ENCODE measurements at places on chromosomes 16 and 17.

- no peak for DNase-seq
Measured at GRCh38 chr16:56334761-56335160, 90.6 kb downstream of the AMFR start.

DNA sequence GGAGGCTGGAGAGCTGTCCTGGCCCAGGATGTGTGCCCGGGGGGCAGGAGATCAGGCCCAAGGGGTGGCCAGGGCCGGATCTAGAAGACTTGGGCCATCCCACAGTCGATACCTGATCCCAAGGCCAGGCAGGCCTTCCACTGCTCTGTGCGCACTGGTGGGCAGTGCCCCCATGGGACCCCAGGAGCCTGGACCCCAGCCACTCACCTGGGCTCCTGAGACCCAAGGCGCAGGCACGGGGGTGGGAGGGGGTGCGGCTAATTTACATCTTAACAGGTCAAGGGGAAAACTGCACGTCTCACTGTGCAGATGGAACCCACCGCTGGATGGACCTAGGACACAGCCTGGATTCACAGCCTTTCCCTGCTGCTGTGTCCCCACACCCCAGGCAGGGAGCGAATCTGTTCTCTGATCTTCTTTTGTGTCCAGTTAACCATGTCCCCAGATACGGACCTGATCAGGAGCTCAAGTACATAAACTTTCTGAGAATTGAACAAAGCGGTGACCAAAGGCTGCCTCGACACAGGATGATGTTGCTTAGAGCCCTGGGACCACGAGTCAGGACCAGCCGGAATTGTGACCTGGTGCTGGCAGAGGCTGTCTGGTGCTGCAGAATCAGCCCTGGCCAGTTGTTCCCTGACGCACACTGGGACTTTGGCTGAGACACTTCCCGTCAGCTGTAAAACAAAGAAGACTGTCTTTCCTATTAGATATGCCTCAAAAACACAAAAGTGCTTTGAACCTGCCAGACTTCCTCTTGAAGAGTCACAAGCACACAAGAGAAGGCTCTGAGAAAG is 60.6 kb downstream of the TNFRSF13B start:
- no peak for DNase-seq

GRCh38 chr16:8632675-8633182 is 11.2 kb downstream of the METTL22 start:
- DNase-seq, result no peak

DNA sequence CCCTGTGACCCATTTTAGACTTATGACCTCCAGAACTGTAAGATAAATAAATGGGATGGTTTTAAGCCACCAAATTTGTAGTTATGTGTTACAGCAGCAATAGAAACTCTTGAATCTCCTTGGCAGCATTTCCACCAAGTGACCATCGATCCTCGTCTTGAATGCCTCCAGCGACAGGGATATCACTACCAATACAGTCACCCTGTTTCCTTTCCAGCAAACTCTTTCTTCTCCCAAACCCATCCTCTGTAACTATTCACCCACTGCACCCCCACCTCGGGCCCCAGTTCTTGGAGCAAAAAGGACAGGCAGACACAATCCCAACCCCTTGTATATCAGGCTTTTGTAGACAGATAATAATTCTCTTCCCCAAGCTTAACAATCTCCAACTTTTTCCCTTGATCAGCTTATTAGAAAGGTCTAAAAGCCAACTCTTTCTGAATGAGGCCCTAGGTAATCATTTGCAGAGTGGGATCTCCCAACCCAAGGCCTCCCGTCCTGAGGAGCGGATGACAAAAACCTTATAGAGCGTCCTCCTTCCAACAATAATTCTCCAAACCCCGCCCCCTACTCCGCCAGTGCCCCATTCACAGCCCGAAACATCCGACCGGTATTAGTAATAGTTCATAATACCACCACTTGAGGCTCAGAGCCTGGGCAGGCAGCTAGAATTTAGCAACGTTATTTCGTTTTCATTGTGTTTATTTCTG is 14.7 kb upstream of the PLLP start:
- DNase-seq, result no peak

- peak; percentile 94 for DNase-seq
Measured at GRCh38 chr16:30761928-30762902, at the start of the genes CFAP119 and RNF40. Gene CFAP119, minus strand, starts transcription at chr16:30762062. Its CDS starts 314 bp downstream, at chr16:30761748. Gene RNF40, plus strand, starts transcription at chr16:30762322. Its CDS starts 224 bp downstream, at chr16:30762546.

DNA sequence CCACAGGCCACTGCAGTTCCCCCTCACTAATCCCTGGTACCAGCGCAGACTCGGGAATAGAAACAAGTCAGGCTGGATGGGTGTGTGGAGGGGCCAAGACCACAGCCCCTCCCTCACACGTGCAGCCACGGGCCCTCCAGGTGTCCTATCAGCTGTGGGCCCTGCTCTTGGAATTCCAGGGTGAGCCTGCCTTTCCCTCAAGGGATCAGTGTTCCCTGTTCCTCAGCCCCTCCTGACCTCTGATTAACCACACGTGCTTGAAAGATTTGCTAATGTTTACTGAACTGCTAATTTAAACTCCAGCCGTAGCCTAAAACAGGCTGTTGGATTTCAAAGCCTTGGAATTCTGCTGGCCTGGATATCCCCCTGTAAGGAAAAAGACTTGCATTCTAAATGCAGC is 146.4 kb downstream of the SOCS1 start:
- DNase-seq, result no peak

GRCh38 chr17:33390479-33391176 is 97.5 kb upstream of the ASIC2 start:
- DNase-seq, result no peak

DNA sequence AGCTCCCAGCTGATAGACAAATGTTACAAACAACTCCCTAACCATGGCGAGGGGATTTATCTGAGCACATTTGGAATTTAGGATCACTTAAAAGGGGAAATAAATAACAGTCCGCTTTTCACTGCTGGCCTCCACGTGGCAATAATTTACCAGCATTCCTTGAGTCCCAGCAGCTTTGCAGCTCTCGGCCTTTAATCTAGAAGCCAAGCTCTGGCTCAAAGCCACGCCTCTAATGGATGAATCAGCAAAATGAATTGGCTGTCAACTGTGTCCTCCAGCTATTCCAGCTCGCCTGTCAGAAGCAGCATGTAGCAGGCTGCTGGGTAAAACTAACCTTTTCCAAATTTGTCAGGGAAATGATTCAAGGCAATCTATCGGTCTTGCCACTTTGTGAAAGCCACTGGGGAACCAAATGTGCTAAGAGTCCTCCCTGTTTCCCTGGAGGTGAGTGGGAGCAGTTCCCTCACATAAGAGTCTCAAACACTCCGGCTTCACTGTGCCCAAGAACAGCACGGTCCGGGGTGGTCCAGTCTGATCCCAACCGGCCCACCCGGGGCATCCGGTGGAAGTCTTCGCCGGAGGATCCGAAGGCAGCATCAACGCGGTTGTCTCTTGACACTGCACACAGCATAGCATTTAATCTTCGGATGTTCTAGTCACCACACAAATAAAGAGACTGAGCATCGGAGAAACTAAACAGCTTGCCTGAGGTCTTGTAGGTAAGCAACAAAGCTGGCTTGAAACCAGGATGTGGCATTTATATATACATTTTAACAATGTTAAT is 143.3 kb downstream of the PARN start:
- no peak for DNase-seq

- no peak for DNase-seq
Measured at GRCh38 chr17:42617956-42618431, 8.5 kb downstream of the TUBG1 start.

DNA sequence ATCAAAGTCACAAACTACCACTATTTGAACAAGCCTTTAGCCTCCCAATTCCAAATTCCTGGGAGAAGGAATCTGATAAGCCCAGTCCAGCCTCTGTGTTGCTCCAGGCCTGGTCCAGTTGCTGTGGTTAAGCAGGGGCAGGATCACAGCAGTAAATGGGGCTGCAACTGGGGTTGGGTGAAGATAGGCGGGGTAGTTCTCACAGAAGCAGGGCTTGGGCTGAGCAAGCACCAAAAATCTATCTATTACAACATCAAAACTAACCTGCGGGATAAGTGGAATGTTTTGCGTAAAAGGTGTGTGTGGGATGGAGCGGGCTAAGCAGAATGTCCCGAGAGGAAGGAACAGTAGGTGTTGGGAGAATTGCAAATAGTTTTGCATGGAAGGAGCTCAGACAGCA is 23.0 kb upstream of the RNF135 start:
- DNase-seq, result no peak

DNA sequence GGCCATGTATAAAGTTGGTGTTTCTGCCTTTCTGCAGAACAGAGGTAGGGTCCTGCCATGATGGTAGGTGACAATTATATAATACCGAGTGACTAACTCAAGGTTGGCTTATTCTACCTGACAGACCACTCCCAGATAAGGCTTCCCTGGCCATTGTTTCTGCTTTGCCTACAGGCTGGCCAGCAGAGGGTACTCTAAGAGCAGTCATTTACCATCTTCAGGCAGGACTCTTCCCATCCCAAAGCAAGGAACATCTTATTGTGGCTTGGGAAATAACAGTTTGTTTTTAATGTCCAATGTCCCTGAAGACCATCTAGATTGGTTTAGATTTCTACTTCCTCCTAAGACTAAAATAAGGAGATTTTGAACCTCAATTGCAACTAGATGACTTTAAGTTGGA is 74.1 kb downstream of the SNX11 start:
- DNase-seq, result no peak

DNA sequence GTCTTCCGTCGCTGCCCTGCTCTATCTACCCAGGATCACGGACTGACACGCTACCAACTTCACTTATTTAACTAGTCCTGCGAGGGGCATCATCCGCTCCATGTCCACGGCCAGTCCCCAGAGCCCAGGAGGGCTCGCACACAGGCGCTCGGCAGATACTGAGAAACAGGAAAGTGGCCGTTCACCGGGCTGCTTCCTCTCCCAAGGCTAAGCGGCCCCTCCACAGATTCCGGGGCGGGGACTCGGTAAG is 388 bp downstream of the OXLD1 start:
- no peak for DNase-seq

GRCh38 chr17:31585280-31585630 is 193.8 kb downstream of the RAB11FIP4 start:
- no peak for DNase-seq

DNA sequence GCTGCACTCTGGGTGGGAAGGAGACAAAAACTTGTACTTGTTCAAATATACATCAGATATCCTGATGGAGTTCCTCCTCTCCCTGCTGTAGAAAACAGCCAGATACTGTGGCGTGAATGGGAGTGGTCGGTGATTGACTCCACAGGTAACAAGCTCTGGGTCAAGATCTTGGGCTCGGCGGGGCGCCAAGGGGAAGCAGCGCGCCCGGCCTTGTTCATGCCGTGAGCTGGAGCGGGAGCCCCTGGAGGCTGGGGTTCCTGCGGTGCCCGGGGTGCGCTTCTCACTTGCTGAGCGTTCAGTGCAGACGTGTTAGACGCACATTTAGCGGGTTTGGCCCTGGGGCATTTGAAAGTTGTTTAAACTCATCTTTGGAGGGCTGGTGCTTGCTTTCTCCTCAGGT is 44.4 kb downstream of the BANP start:
- DNase-seq, result no peak

- DNase-seq, result no peak
Measured at GRCh38 chr16:78125112-78125844, 25.8 kb downstream of the WWOX start.

DNA sequence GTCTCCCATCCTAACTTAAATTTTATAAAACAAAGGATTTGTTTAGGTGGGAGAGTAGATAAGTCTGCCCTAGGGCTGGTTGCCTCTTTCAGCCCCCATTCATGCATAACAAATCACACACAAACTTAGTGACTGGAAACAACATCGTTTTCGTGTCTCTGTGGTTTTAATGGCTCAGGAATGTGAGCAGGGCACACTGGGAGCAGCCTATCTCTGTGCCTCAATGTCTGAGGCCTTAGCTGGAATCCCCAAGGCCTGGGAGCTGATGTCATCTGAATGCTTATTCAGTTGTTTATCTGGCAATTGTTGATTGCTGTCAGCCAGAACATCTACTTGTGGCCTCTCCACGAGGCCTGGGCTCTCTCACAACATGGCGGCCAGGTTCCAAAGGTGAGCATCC is 101.9 kb upstream of the HSBP1 start:
- no peak for DNase-seq

All from immature natural killer cell (primary cell).